T-helper 22 cell (primary cell): ENCODE measurements at places on chromosomes 5 and 9.

DNA sequence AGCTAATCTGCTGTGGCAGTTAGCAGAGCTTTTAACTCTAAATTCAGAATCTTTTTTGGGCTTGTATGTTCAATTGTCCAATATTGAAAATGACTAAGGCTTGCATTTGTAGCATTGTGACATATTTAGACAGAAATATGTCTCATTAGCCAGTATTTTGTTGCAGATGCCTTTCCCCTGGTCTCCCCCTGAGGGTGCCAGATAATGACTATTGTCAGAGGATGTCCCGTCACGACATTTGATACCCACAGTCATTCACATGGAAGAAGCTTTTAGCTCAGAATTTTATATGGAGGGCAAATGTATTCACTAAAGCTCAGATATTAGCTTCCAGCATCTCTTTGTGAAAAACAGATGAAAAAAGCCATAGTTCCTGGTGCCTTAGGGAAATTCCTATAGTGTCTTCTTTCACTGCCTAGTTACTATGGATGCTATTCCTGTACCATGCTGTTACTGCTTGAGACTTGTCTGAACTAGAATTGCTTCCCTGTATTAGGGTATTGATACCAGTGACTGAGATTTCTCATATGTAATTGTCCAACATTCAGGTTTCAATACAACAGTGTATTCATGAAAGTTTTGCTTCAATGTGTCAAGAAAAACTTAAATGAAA lies 96.2 kb downstream of the CCDC192 start:
- DNase-seq, result no peak

GRCh38 chr5:143142596-143143435 lies 260.7 kb downstream of the NR3C1 start:
- no peak for DNase-seq

GRCh38 chr5:98742396-98743073 lies 30.9 kb upstream of the RGMB start:
- DNase-seq, result no peak

DNA sequence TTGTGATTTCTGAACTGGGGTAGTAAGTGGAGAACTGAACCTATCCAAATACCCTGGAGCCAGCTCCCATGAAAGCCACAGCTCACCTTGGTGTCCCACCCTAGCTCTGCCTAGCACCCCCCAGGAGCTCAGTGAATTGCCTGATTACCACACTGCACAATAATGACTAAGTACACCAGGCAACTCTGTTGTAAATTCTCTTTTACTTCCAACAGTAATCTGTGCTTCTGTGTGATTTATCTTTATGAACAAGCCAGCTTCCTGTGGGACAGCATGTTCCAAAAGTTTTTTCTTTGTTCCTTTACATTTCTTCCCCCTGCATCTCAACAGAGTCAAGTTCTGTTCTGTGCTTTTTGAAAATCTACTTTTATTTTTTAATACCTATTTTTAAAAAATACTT lies 22.1 kb upstream of the GRPEL2 start:
- no peak for DNase-seq

- no peak for DNase-seq
These were observed 30.4 kb upstream of the NEURL1B start for GRCh38 chr5:172610643-172611042.

DNA sequence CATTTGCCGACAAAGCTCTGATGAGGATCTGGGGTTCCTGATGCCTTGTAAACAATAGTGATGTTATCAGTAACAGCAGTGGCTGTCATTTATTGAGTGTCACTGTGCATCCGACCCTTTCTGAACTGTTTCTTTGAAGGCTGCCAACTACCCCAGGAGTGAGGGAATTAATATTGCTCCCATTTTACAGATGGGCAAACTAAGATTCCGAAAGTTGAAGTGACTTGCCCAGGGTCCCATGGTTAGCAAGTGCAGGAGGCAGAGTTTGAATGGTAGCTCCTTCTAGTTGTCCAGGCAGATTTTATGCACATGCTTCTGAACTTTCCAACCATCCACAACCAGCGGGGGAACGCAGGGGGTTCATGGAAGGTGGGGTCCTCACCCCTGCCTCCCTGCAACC lies 81.9 kb downstream of the COL27A1 start:
- no peak for DNase-seq

- no peak for DNase-seq
These were observed 18.5 kb upstream of the GNE start for GRCh38 chr9:36276781-36277181.

DNA sequence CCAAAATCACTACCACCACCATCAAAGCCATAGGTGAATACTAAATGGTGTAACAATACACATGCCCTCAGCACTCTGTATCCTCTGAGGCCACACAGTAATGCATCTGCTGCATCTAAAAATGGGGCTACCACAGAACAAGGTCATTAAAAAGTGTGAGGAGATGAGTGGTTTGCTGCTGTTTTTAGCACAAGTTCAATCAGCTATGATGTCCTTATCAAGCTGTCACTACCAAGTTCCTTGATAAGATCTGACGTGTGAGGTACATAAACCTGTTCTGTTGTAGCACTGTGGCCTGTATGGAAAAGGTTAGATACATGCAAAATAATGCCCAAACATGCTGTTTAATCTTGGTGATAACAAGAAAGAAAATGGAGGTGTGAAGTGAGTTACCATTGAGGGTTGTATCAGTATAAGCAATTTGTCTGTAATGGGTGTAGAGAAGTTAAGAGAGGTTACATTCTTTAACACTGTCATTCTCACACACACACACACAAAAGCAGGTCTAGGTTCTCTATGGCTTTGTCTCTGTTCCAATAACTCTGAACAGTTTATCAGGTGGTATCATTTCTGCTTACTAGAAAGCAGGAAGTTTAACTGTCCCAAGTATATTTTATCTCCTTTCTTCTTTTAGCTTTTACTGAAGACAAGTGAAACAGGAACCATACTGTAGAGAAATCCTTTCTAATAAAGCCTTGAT lies 252.9 kb downstream of the CWC27 start:
- DNase-seq, result no peak

- DNase-seq, result no peak
These were observed 133.3 kb upstream of the ELL2 start for GRCh38 chr5:96094904-96095303.

DNA sequence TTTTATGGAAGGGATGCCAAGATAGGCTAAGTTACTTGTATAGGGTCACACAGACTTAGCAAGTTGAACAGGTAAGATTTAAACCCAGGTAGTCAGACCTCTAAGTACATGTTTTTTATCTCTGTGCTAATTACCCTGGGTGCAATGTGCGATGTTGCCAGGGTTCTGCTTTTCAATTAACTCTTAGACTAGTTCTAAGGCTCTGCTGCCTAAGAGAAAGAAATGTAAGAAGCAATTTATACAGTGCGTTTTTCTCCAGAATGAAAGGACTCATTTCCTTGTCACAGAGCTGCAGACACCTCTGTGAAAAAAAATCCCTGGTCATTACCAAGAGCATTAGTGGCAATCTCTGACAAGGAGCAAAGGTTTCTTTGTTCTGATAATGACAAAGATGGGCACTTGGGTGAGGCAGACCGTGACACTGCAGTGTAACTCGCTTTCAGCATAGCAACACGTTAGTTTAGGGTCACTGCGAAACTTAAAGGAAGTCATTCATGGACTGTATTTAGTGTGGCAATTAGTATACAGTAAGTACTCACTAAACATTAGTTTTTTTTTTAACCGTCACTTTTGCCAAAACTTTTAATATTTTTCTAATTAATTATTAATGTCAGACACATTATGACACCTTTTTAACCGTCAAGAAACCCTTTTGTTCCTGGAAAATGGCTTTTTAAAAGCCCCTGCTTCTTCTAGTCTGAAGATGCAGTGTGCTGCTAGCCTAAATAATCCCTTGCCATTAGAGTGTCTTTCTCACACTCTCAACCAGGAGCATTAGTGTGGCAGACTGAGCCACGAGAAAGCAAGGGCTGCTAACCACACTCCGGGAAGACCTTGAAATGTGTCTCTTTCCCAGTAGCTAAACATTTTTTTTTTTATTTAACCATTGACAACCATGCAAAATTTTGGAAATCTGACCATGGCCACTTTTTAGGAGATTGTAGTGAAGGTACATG lies 520.0 kb upstream of the C9orf72 start:
- no peak for DNase-seq

GRCh38 chr9:112132356-112132755 lies 42.7 kb downstream of the SUSD1 start:
- DNase-seq, result no peak

GRCh38 chr9:108272349-108272899 lies 583.4 kb downstream of the ACTL7B start:
- DNase-seq, result no peak

DNA sequence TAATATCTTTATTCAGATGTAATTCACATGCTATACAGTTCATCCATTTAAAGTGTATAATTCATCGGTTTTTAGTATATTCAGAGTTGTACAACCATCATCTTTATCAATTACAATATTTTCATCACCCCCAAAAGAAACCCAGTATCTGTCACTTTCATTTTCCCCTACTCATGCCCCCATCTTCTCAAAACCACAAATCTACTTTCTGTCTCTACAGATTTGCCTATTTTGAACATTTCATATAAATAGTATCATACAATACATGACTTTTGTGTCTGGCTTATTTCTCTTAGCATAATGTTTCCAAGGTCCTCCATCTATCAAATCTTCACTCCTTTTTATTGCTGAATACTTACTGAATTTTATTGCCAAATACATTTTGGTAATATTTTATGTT lies 305.1 kb upstream of the SGCD start:
- DNase-seq, result no peak

- DNase-seq, result no peak
These were observed 36.7 kb upstream of the TIFAB start for GRCh38 chr5:135488727-135489465.

GRCh38 chr5:58761407-58761806 lies 178.5 kb downstream of the RAB3C start:
- DNase-seq, result no peak

DNA sequence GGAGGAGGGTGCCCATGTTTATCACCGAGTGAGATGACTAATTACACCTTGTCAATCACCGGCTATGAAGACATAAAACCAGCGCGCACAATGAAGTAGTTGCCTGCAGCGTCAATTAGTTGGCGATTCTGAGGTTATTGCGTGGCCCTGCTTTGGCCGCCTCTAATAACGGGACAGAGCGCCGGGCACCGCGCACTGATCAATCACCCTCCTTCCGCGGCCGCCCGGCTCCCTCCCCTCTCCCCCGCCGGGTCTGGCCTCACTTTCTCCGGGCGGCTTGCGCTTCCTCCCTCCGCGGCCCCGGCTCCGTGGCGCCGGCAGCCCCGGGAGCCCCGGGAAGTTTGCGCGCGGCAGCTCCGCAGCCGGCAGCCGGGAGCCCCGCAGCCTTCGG lies 3.3 kb upstream of the LHX2 start:
- DNase-seq, result no peak

DNA sequence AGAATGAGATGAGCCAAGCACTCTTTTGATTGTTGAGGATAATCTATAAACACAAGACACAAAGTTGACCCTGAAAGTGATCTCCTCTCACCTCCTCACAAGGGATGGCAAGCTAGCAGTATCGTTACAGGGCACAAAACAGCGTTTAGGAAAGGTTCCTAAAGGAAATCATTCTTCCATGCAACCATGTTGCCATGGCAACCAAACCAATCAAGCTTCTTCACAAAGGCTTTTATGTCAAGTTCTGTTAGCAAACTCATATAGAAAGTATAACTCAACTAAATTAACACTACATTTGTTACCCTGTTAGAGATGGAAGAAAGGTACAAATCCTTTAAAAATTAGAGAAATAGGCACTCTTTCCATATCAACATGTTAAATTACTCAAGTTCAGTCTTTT lies 1016.8 kb upstream of the DMAC1 start:
- DNase-seq, result no peak

- no peak for DNase-seq
These were observed 18.9 kb downstream of the UBE2QL1 start for GRCh38 chr5:6467591-6467990.

- DNase-seq, result no peak
These were observed 13.4 kb downstream of the MAST4 start for GRCh38 chr5:66609615-66610014.

GRCh38 chr9:89815903-89816573 lies 211.2 kb downstream of the GADD45G start:
- no peak for DNase-seq

GRCh38 chr5:1247811-1248210 lies 22.6 kb downstream of the SLC6A18 start:
- no peak for DNase-seq

DNA sequence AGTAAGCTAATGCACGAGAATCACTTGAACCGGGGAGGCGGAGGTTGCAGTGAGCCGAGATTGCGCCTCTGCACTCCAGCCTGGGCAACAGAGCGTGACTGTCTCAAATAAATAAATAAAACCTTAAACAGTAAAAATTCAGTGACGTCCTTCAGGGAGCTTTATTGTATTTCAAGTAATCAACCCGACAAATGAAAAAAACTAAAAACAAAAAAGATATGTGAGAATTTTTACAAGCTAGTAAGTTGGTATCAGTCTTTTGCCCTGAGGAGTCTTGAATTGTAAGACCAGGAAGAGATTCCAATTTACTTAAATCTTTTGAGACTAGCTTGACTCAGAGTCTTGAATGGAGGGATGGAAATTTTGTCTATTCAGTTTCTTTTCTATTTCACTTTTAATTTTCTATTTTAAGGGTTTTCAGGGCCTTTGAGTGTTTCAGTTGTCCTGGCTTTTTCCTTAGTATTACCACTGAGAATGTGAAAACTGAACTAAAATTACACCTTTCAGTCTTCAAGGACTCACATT lies 126.0 kb upstream of the DHFR start:
- no peak for DNase-seq

GRCh38 chr9:104927216-104927911 lies 591 bp downstream of the ABCA1 start:
- no peak for DNase-seq

GRCh38 chr5:141760193-141760592 lies 78.2 kb upstream of the ARAP3 start:
- DNase-seq, result no peak

DNA sequence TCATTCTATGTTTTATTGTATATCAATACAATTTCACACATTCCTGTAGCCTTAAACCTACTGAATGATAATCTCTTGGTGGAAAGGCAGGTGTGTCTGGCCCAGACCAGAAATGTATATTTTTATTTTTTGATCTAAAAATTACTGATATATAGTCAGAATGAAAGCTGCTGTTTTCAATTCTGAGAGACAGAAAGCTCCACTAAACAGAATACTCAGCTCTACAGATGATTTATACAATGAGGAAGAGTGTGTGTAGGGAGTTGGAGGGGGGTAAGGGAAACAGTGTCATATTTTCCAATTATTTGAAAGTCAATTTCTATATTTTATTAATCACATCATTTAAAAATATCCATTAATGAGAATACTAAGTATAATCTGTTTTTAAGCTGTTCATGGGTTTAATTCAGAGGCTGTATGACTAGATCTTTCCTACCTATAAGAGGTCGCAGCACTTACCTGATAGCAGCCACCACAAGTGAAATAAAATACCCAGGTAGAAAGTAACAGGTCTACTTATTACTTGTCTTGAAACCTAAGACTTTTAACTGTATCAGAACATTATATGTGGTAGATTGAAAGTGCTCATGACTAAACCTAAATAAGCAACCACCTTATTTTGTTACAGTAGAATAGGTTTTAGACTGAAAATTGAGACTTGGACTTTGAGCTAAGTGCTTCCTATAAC lies 183.4 kb downstream of the TMC1 start:
- DNase-seq, result no peak
